ENCODE measurements at places on chromosomes 16 and 17.

GRCh38 chr17:39754958-39755553, 17.3 kb downstream of the GRB7 start:
- no peak for DNase-seq

DNA sequence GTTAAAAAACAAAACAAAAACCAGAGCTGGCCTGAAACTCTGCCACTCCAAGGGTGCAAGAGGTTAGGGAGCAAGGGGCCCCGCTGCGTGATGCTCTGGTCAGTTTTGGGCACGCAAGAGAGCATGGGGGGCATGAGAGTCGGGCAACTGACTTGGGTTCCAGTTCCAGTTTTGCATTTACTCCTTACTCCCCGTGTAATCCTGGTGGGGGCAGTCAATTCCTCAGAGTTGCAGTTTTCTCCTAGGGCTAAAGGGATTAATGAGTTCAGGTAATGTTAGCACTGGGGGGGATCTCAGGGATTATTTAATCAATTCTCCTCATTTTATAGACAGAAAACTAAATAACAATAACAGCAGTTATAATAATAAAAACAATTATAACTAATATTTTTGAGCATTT, 72.9 kb upstream of the PMFBP1 start:
- no peak for DNase-seq

GRCh38 chr17:36687736-36688135, 86.4 kb downstream of the MRM1 start:
- DNase-seq, result no peak

DNA sequence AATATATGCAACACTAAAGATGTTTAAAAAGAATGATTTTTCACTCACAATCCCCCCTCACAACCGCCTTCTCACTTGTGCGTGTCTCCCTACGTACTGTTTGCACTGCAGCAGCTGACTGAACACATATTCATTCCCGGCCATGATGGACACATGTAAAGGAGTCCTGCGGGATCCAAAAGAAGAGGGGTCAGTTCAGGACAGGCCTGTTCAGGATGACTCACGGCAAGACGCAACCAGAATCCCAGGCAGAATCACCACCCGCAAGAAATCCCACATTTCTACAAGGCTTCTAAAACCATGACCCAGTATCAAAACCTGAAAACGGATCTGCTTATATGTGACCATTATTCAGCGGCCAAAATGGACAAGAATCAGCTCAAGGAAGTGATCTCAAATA, 52.3 kb downstream of the CYB5D2 start:
- DNase-seq, result no peak

DNA sequence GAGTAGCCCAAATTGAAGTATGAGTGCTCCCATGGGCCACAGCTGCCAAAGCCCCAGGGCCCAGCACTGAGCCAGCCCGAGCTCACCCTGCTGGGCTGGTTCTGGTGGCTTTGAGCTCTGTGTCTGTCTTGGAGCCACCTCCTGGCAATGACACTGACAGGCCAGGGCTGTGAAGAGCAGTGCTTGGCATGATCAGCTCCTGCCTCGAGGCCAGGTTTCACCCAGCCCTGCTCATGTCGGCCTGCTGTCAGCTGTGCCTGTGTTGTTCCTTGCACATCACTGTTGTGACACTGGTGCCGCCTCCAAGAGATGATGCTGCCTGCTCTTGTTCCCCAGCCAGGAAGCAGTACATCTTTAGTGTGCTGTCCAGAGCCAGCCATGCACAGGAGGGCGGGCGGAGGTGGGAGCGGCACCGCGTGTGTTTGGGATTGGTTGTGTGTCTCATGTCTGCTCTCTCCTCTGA, 26.0 kb downstream of the PLD6 start:
- DNase-seq, result no peak

DNA sequence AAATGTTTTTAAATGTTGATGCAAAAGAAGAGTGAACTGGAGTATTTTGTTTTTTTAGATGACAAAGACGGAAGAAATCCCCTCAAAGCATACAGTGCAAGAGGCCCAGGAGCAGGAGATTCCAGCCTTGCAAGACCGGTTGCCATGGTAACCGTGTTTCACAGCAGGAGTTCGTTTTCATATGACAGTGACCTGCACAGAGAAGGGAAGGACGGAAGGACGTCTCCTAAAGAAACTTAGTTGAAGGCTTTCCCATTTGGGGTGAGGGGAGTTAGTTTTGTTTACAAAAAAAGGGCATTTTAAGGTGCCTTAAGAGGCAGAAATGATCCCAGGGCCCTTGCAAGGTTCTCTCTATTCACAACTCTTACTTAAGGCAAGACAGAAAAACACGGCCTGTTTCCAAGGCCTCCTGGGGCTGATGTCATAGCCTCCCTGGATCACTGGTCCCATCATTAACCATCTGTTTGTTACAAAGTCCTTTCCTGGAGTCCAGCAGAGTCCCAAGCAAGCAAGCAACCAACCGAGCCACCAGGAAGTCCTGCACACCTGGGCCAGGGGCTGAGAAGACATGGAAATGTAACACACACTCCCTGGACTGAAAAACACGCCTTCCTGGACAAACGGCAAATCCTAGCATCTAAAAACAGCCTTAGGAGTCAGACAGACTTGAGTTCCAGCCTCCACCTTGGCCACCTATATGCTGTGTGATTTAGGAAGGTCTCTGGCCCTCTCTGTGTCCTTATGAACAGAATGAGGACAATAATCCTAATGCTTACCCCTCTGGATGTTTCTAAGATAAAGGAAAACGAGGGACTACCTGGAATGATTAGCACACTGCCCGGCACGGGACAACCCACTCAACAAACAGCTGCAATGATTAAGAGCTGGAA, 30.3 kb upstream of the RPH3AL start:
- peak; percentile 13 for DNase-seq

DNA sequence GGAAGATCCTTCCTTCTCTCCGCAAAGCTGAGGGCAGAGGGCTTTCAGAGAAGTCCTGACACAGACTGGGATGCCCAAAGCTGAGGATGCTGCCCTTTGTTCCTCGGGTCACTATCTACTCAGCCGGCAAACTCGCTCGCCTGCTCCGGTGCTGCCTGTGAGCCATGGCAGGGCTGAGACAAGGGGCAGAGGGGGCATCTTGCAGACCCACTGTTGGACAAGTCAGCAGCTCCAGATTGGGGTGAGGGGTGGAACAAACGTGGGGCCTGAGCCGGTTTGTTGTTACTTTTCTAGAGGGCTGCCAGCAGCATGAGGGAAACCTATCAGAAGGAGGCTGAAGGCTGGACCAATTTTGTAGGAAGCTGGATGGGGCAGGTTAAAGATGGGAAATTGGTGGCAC, 47.1 kb upstream of the PIK3R6 start:
- DNase-seq, result no peak

- no peak for DNase-seq
These were observed 101.4 kb downstream of the PITPNC1 start for GRCh38 chr17:67478401-67479041.

DNA sequence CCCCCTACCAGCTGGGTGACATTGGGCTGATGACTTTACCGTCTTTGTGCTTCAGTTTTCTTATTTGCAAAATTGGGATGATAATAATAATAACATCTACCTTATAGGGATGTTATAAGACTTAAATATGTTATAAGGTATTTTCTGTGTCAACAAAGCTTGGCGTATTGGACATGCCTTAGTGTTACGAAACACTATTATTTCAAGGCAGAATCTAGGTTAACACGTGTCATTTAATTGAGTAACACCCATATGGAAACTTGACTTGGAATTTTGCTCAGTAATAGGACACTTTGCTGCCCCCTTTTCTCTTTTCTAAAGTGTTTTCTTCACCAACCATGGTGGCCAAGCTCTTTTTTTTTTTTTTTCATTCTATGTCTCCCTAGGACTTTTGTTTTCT, 294.2 kb upstream of the SALL1 start:
- DNase-seq, result no peak

GRCh38 chr16:606656-607307, 16.9 kb downstream of the RAB40C start:
- DNase-seq, result no peak

DNA sequence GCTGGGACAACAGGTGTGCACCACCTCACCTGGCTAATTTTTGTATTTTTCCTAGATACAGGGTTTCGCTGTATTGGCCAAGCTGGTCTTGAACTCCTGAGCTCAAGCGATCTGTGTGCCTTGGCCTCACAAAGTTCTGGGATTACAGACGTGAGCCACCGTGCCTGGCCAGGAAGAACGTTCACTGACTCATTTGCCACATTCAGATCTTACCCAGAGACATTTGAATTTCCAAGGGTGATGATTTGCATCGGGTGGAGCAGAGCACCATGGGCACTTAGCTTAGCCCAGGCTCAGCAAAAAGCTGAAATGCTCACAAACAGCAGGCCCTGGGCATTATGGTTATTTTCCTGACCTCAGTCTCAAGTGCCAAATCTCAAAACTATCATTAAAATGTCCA, 14.5 kb upstream of the ADORA2B start:
- no peak for DNase-seq

- no peak for DNase-seq
These were observed 53.7 kb upstream of the LGALS9 start for GRCh38 chr17:27577121-27577761.

DNA sequence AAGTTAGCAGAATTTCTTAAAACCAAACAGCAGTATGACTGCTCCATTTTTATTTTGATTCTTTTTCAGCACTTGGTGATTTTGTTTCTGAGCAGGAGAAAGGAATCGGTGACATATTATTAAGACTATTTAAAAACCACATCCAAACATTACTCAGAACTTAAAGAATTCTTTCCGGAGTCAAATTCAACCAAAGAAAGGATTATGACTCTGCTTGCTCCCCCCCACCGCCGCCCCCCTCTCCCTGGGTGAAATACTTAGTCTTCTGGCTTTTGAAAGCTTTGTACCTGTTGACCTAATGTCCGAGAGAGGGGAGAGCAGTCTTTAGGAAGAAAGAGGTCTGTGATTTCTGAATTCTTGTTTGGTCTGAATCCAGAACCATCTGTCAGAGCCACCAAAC, 17.9 kb upstream of the COL1A1 start:
- no peak for DNase-seq

DNA sequence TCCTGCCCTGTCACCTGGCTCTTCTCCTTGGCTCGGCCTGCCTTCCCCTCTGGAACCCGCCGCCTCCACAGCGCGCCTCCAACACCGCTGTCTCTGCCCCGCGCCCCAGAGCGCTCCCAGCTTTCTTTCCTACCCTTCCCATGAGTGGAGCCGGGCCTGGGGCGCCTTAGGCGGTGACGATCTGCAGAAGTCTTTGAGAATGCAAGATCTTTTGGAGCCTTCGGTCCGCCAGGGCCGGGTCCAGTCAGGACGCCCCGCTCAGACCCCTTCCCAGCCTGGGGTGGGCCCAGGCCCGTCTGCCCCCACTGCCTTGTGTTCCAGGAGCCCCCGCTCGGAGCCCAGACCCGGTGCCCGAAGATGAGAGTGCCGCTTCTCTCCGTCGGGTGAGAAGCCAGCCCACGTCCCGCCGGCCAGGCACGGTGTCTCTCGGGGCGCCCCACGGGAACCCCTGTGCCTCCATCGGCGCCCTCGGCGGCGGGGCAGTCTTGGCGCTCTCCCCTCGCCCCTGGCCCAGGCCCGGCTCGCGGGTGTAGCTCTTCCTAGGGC, 40.0 kb downstream of the MRM1 start:
- no peak for DNase-seq

- DNase-seq, result no peak
These were observed 109.7 kb downstream of the RAP1GAP2 start for GRCh38 chr17:2905696-2906501.

- no peak for DNase-seq
These were observed 79.1 kb downstream of the CLEC16A start for GRCh38 chr16:11023262-11024039.

DNA sequence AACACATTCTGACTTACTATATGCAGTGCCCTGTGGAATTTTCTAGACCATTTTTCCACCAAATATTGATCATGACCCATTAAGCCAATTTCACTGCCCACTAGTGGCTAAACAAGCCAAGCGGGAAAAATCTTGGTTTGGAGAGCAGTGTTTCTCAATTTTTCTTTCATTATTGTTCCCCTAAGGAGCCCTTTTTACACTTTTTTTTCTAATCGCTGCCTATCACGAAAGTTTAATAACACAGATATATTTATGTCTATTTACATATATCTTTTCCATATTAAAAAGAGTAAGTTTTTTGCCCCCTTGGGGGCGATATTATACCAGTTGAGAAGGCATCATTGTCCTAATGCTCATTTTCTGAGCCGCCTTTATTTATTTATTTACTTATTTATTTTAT, 10.8 kb upstream of the TLCD3B start:
- DNase-seq, result no peak

- DNase-seq, result no peak
These were observed 41.3 kb downstream of the GRIN2C start for GRCh38 chr17:74818291-74818938.

GRCh38 chr16:749010-749409, 8.2 kb upstream of the CIAO3 start:
- DNase-seq, result no peak

DNA sequence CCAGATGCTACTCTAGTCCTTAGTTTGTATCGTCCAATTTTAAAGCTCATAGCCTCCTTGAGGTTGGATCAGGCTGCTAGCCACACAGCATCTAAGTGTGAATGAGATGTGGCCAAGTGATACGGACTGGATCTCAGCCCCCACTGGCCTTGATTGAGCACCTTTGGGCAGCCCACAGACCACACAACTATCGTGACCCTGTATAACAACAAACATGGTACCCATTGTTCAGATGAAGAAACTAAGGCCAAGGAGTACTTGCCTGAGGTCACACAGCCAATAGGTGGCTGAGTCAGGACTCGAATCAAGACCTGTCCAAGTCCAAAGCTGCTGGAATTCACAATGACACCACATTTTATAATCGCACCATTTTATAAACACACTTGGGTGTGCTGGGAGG, 73.0 kb upstream of the IRX3 start:
- DNase-seq, result no peak

DNA sequence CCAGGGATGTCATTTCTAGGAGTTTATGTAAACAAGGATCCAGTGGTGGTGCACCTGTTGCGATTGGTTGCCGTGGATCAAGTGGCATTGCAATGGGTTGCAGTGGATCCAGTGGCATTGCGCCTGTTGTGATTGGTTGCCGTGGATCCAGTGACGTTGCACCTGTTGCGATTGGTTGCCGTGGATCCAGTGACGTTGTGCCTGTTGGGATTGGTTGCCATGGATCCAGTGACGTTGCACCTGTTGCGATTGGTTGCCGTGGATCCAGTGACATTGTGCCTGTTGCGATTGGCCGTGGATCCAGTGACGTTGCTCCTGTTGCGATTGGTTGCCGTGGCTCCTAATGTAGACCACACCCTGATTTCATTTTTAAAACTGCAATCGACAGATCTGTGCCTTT, 56.2 kb upstream of the CRISPLD2 start:
- no peak for DNase-seq

DNA sequence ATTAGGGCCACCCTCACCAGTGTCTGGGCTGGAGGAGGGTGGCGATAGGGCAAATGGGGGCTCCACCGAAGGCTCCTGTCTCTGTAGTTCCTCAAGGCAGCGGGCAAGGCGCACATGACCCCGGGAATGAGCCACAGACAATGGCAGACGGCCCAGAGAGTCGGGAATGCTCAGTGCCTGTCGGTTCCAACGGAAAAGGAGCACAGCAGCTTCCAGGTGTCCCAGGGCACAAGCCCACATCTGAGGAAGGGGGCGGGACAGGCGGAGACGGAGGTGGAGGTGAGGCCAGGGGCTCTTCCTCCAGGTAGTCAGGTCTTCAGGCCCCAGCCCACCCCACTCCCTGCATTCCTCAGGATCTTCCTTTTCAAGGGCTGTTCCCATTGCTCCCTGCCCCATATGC, 5.1 kb upstream of the SPAG7 start:
- DNase-seq, result no peak

GRCh38 chr16:4115209-4115948, 863 bp downstream of the ADCY9 start:
- DNase-seq, result peak; percentile 25

- peak; percentile 47 for DNase-seq
These were observed 7.6 kb downstream of the EPX start for GRCh38 chr17:58200024-58200633.

- DNase-seq, result no peak
These were observed 98.6 kb downstream of the CDH8 start for GRCh38 chr16:61937646-61938045.
